ENCODE measurements at places on chromosomes 2 and 18.

DNA sequence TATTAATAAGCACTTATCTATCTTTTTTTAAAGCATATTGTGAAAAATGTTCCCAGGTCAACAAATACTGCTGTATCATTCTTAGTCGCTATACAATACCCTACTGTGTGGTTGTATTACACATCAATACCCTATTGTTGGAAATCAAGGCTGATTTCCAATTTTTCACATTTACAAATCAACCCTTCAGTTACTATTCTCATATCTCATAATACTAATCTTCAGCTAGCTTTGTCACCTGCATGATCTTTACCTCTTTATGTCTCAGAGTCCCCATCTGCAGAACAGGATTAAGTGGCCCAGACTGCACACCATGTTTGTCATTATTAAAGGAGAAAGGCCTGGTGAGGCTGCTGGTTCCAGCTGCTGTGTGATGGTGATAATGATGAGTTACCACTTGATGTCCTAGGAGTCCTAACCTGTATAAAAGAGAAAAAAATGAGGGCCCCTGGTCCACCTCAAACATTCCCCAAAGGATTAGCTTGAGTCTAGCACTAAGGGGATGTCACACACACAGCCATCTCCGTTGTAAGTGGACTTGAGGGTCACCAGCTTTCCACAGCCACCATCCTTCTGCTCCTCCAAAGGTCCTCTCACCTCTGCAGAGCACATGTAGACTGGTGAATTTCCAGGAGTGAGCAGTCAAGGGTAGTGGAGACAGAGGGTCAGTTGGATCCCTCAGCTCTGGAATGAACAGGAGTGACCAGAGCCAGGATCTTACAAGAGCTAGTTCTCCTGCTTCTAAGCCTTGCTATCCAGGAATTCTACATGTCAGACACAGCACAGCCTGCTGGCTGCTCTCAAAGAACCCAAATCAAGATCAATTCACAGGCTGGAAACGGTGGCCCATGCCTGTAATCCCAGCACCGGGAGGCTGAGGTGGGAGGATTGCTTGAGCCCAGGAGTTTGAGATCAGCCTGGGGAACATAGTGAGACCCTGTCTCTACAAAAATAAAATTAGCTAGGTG, 36.0 kb upstream of the BIN1 start:
- no peak for DNase-seq
- no peak overlapping the region for H3K4me3 ChIP-seq
- H3K27ac ChIP-seq = peak overlapping the region; percentile 96
- H3K27me3 ChIP-seq = no peaks in the 10 kb centered on the region
- no peaks in the 10 kb centered on the region for H3K36me3 ChIP-seq

DNA sequence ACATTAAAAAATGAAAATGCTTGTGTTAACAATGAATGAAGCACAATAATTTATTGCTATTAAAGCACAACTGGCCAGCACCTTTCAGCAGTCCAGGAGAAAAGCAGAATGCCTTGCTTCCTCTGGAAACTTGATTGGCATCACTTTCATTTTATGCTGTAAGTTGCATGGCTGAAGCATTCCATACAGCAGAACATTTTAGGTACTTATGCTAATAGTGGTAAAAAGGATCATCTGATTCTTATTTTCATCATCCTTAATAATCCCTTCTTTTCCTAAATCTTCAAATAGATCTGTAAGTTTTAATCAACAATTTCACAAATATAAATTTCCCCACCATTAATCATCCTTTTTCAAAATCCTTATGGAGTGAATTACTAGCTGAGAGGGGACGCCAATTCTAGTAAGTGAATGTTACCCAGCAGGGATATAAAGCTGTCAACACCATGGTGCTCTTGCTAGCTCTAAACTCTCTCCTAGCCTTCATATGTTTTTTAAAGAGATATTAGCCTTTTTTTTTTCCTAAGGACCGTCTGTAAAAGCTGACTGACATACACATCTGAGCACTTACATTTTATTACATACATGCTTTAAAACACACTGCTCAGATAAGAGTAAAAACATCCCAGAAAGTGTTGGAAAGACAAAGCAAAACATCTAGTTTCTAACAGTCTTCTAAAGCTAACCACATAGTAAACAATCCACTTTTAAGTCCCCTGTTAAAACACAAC, 5.3 kb downstream of the SATB2 start:
- H3K36me3 ChIP-seq = no peaks in the 10 kb centered on the region
- no peak overlapping the region for H3K4me3 ChIP-seq
- H3K4me1 ChIP-seq = peaks cover 4% of the 10 kb centered on the region
- no peak overlapping the region for H3K27ac ChIP-seq
- DNase-seq = no peak
- peaks cover 14% of the 10 kb centered on the region for H3K27me3 ChIP-seq

DNA sequence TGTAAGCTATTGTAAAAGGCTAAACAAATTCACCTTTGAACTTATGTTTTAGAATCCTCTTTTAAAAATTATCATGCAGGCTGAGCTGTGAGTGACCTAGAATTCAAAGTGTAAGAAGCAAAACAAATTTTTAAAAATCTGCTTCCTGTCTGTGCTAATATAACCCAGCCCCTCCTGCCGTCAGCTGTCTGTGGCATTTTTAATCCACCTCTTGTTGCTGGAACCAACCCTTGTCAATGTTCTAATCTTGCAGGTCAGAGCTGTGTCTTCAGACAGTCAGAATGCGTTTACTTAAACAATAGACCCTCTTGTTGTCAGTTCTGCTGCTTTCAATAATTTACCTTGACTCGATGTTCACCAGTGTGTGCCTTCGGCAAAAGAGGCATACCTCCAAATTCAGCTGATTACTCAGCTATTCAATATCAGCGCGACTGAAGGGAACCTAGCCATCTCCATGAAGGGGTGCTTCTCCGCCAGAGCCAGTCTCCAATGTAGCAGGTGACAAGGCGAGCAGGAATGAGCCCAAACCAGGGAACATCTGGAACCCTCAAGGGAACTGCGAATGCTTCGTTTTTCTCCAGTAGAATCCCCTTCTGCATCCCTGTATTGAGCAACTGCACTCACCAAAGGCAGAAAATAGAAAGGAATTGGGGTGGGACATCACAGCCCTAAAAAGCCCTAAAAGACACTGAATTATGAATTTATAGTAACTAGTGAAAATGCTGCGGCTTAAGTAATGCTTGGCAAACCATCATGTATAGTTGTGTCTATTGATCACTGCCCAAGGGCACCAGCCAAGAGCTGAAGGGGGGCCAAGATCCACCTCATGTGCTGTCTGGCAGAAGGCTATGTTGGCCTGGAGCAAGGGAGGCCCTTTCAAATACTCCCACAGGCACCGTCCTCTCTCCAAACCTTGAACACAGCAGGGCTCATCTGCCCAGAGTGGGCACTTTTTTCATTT, 62.5 kb downstream of the LYPD6B start:
- no peak overlapping the region for H3K4me3 ChIP-seq
- H3K27me3 ChIP-seq = no peaks in the 10 kb centered on the region
- H3K36me3 ChIP-seq = no peaks in the 10 kb centered on the region
- DNase-seq = no peak
- no peaks in the 10 kb centered on the region for H3K4me1 ChIP-seq
- no peak overlapping the region for H3K27ac ChIP-seq

DNA sequence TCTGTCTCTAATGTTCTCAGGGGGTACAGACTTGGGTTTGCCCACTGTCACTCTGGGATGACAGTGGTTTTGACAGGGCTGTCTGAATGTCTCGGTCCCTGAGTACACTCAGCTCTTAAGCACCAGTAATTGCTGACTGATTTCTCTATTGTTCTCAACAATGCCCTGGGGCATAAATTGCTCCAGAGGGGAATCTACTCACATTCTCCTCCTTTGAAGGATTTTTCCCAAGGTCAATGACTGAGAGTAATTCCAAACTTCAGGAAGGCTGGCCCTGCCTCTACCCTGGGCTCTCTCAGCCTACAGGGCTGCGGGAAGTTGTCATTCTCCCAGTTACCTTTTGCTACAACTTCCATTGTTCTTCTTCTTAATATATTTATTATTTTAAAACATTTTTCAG, 36.5 kb downstream of the MC2R start:
- no peak overlapping the region for H3K4me3 ChIP-seq
- H3K27ac ChIP-seq = no peak overlapping the region
- no peak for DNase-seq
- H3K27me3 ChIP-seq = no peaks in the 10 kb centered on the region
- no peaks in the 10 kb centered on the region for H3K4me1 ChIP-seq

GRCh38 chr18:60322591-60322990, 50.0 kb downstream of the MC4R start:
- H3K4me1 ChIP-seq = no peaks in the 10 kb centered on the region
- H3K27me3 ChIP-seq = no peaks in the 10 kb centered on the region
- no peak overlapping the region for H3K4me3 ChIP-seq
- no peaks in the 10 kb centered on the region for H3K36me3 ChIP-seq

DNA sequence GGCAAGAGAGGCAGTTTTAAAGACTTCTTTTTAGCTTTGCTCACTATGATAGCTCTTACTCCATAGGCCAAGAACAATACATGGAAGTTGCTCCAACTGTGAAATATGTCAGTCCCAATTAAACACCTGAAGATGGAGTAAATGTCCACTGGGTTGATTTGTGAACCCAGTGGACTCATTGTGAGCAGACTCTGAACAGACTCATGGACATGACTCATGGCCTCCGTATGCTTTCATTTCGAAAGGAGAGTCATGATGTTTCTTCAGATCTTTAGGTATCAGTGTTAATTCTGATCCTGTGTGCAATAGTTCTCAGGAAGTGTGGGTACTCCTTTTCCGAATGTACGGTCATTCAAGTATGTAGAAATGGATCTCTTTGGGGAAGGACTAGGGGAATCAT, 5.4 kb upstream of the CWC22 start:
- no peaks in the 10 kb centered on the region for H3K4me1 ChIP-seq
- no peaks in the 10 kb centered on the region for H3K36me3 ChIP-seq
- H3K4me3 ChIP-seq = no peak overlapping the region
- DNase-seq = no peak

DNA sequence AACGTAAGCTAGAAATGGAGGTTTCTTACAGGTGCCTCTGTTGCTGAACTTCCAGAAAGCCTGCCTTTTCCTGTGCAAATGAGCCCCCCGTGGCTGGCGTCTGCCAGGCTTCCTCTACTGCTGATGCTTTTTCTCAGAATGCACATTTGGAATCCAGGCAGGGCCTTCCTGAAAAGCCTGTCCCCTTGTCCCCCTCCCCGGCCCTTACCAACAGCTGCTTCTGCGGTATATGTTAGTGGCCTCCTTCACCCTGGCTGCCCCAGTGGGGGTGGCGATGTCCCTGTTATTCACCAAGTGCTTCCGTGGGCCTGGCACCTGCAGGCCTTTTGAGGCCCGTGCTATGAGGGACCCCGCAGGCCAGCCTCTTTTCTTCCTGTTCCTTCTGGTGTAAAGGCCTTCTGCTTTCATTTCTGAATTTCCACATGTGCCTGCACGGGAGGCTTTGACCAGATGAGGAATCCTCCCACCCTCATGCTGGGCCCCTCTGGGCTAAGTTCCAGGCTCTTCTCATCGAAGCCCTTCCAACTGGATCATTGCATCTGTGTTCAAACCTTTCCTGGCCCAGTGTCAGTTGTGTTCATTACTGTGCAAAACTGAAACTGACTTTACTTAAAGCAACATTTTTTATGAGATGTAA, 10.4 kb downstream of the CNDP2 start:
- H3K27me3 ChIP-seq = no peaks in the 10 kb centered on the region
- H3K36me3 ChIP-seq = peaks cover 12% of the 10 kb centered on the region
- DNase-seq = no peak

- H3K4me3 ChIP-seq = peak overlapping the region; percentile 94
- H3K27me3 ChIP-seq = no peaks in the 10 kb centered on the region
- peak overlapping the region; percentile 83 for H3K27ac ChIP-seq
- H3K36me3 ChIP-seq = no peaks in the 10 kb centered on the region
Observed at GRCh38 chr2:68320118-68320641, 431 bp upstream of the CNRIP1 start.

DNA sequence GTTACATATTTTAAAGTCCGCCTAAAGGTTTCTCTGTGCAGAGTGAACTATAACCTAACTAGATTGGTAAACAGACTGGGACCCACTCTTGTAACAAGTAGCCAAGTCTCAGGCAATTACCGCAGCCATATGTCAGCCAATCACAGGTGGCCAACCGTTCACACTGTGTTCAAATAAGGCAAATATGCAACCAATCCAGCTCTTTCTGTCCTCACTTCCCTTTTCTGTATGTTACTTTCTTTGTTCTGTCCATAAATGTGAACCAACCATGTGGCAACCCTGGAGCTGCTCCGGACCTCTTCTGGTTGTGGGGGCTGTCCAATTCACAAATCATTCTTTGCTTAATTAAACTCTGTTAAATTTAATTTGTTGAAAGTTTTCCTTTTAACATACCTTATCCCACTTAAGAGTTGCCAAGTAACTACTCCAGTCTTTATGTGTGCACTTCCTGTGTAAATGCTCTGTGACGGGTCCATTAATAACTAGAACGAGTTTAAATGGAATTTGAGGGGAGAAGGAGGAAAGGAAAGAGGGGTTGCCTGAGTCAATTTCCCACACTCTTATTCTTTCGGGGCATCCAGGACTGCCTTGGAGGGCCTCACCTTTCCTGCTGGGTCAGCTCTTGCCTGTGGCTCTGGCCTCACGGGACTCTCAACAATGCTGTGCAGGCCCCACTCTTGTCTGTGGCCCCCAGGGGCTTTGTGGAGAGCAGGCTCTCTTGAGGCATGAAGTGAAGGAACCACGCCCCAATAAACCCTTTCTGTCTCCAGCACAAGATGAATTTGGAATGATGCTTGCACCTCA, 6.6 kb upstream of the RPL37A start:
- no peak for DNase-seq
- H3K4me3 ChIP-seq = no peak overlapping the region
- H3K27ac ChIP-seq = no peak overlapping the region

GRCh38 chr2:210577263-210578071, 21.1 kb downstream of the CPS1 start:
- no peaks in the 10 kb centered on the region for H3K27me3 ChIP-seq

DNA sequence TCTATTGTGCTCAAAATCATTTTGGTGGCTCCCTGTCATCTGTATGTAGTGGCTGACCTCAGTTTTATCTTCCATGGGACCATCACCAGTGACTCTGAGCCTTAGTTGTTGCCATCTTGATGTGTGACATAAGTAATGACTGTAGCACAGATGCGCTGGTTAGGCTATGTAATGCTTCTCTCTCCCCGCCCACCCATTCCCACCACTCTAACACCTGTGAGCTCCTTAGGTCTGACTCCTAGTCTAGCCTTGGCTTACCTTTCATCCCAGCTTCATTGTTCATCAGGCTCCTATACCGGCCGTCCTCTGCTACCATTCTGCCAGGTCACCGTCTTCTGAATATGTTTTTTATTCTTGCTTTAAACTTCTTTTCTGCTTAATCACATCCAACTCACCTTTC, 17.2 kb downstream of the MYO1B start:
- H3K4me1 ChIP-seq = peaks cover 8% of the 10 kb centered on the region
- DNase-seq = no peak
- H3K27me3 ChIP-seq = no peaks in the 10 kb centered on the region
- H3K27ac ChIP-seq = no peak overlapping the region
- H3K4me3 ChIP-seq = no peak overlapping the region
- no peaks in the 10 kb centered on the region for H3K36me3 ChIP-seq
